ENCODE measurements at places on chromosomes 6 and 20. TPM values are rescaled to one million over a fixed set of nuclear protein-coding genes. Genes with fewer than 3 reads are reported as not detected.
A peak's percentile ranks its signal among the peaks of the same experiment; 100 is the strongest.

ARHGAP40 gene
- total RNA-seq: not detected

DNA sequence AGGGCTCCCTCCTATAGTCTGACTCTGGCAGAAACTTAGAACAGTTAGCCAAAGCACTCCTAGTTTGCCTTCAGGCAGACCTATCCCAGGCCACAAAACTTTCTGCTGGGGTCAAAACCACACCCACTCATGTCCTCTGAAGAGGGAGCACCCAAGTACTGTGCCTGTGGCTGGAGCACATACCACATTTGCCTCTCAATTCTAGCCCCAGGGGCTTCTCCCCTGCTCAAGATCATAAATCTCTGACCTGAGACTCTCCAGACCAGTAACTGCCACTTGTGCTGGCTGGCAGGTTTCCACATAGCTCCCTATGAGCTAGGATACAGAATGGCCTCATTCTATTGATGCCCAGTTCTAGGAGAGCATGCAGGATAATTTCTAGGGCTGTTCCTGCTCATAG, 781.0 kb downstream of the EYS start:
- no peak for DNase-seq

- no peak for DNase-seq
These were observed 80.9 kb downstream of the DLL1 start for GRCh38 chr6:170210026-170210390.

- no peak for DNase-seq
These were observed 47.1 kb downstream of the E2F3 start for GRCh38 chr6:20448828-20449227.

SLC32A1 gene
- not detected for total RNA-seq

- no peak for DNase-seq
These were observed 6.9 kb upstream of the IYD start for GRCh38 chr6:150361876-150362275.

DNA sequence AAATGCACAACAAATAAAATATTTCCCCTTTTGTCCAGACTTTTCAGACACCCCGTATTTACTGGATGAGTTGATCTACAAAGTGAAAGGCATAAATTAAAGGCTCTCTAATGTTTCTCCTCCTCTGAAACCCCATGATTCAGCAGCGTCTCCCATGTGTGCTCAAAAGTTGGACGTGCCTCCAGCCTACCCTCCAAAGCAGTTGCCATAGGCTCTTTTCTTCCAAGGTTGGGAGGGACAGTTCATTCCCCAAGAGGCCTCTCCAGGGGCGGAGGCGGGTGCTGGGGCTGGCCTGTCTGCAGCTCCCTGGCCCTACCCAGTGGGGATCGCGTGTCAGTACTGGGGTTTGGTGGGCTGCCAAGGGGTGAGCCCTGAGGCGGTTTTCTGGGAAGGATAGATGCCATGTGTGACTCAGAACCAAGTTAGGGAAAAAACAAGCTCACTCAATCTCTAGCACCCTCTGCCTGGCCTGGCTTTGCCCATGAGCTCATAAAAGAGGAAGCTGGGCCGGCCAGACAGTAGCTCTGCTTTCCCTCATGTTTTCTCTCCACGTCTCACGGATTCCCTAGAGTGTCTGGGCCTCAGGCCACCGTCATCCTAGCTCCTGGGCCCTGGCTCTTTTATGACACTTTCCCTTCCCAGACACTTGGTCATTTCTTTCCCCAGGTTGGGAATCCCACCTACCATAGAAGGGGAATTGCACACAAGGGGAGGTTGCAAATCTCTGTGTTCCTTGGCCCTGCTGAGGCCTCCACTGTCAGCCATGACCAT, 8.0 kb upstream of the IER3 start:
- peak; percentile 98 for DNase-seq

ACSS1 gene
- 75.3 TPM for total RNA-seq

DNA sequence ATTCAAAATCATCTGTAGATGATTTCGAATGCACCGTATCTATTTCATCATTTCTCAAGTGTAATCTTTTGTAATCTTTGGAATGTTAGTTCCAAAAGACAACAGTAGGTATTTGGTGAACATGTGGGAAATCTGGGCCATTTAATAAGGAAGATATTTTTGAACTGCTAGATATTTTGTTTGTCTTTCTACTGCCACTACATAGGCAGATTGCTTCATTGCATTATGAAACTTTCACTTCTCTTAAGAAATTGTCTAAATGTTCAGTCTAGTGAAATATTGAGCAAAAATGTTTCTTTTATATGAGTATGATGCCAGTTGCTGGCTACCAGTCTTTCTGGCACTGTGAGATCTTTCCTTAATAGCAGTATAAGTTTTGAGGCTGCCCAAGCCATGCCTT, 527.8 kb upstream of the RNF217 start:
- no peak for DNase-seq

DNA sequence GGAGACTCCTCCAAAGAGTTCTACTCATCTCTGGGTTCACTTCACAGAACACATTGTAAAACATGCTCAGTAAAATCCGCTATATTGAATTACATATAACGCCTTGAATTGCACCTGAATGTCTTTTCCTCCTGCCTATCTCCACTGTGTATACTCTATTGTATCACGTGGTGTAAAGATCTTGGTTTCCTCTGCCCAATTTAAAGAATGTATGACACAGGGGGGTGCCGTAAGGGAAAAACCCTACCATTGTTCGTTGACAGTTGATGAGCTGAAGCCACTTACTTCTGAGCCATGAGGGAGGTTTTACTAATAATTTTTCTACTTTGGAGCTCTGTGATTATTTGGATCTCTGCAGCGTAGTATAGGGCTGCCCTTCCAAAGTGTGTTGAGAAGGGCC, 6.0 kb downstream of the ASF1A start:
- DNase-seq: no peak

GRCh38 chr6:32589596-32590449, at the start of gene HLA-DRB1:
Gene HLA-DRB1 (minus strand): TSS chr6:32589848. CDS start chr6:32589742, 106 bp downstream.
- DNase-seq: no peak

SPATS1 gene
- not detected for total RNA-seq

- DNase-seq: no peak
These were observed 26.5 kb upstream of the ZBTB22 start for GRCh38 chr6:33343953-33344611.

TMEM200A gene
- 0.99 TPM for total RNA-seq

UBE3D gene
- 7.2 TPM for total RNA-seq

NT5E gene
- 18.6 TPM for total RNA-seq

DNA sequence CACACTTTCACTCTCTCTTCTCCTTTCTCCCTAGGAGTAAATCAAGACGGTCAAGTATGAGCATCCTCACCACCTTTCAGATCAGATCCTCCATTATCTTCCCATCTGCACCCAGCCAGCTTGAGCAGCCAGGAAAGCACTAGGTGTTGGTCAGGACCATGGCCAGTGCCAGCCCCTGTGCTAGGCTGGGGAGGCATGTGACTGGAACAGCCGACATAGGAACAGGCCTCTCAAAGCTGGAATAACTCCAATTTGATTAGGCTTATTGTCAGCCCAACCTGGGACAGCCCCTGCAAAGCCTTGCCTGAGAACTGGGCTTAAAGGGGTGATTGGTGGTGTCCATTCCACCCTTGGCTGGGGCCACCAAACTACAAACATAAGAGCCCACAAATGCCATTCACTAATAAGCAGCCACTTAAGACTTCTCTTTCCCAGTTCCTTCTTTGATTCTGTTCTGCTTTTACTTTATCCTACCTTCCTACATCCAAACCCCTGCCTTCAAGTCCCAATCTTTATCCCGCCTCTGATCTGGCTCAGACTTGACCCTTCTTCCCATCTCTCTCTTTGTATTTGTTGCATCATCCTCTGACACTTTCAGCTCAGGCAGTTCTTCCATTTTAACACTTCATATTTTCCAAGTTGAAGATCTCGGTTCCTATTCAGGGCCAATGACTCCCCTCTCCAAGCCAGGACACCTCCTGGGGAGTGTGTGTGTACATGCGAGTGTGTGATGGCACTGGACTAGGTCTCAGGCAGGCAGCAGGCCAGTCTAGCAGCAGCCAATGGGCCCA, 4.5 kb upstream of the TREM2 start:
- DNase-seq: peak; percentile 86

- DNase-seq: no peak
These were observed 17.2 kb downstream of the ZBTB2 start for GRCh38 chr6:151374036-151374683.

CLDN20 gene
- total RNA-seq: not detected

- no peak for DNase-seq
These were observed 26.9 kb upstream of the MRPS18A start for GRCh38 chr6:43714311-43715055.
